NCI-H2171 (cell line): ENCODE measurements at places on chromosomes 1 and 21.

DNA sequence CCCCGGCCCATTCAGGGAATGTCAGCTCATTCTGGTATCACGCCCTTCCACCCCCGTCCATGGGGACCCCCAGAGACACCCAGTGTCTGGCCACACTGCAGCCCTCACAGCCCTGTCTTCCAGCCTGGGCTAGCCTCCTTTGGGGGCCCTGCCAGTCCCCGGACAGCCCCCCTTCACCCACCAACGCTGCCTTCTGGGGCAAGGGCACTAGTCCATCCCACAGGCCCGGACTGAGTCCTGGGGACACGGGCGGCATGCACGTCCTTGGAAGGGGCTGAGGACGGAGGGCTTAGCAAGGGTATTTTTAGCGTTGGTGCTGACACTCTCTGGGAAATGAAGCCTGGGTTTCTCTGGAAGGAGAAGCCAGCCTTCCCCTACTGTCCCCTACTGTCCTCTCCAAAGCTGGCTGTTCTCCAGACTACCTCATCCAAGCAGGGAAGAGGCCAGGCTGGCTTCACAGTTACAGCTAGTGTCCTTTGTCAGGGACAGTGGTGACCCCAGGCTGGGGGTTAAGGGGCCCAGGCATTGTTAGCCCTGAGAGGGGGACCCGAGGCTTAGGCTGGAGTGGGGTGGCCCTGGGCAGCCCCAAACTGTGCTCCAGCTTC, 39.5 kb downstream of the COQ8A start:
- no peak for DNase-seq

GRCh38 chr1:15748690-15749398, 6.5 kb downstream of the TMEM82 start:
- no peak for DNase-seq

DNA sequence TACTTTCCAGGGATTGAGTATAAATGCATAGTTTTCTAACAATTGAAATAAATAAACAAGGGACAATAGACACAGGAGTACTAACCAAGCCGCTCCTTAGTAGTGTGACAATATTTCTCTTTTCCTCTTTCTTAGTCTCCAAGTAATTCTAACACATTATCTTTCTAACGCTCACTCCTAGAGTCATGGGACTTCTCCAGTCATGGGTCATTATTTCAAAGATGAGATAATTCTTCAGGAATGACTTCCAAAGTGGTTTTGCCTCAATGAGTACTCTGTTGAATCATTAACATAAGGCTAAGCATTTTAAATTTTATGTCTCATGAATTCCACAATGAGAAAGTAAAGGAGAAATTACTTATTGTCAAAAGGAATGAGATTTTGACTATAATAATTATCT, 605.8 kb upstream of the ADAMTS5 start:
- DNase-seq = no peak

DNA sequence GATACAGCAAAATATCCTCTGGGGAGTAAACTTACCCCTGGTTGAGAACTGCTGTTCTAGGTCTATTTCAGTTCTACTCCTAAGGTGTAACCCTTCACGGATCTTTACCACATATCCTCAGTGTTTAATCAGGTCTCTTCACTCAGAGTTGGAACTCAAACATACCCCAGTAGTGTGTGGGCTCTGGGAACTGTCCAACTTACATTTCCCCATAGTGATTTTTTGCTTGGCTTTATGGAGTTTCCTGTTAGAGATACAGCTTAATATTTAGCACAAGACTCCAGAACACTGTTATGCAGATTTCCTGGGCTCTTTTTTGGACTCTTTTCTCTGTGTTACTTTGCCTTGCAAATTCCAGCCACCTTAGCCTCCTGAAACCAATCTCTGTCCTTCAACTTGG, 26.7 kb upstream of the LIN9 start:
- no peak for DNase-seq

DNA sequence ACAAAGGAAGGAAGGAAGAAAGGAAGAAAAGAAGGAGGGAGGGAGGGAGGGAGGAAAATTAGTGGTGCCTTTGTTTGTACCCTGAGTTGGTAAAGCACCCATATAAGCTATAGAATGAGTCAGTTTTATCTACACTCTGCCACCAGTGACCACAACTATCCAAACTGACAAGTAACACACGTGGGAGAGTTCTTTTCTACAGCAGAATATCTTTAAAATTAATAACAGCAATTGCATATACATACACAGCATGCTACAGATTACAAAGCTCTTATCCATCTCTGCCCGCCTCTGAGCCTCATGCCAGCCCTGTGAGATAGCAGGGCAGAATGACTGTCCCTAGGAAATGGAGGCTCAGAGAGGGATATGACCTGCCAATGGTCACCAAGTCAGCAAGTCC, 20.3 kb downstream of the CDCP2 start:
- DNase-seq = no peak

- DNase-seq = no peak
These were observed 5.3 kb upstream of the EVA1B start for GRCh38 chr1:36328713-36329112.

DNA sequence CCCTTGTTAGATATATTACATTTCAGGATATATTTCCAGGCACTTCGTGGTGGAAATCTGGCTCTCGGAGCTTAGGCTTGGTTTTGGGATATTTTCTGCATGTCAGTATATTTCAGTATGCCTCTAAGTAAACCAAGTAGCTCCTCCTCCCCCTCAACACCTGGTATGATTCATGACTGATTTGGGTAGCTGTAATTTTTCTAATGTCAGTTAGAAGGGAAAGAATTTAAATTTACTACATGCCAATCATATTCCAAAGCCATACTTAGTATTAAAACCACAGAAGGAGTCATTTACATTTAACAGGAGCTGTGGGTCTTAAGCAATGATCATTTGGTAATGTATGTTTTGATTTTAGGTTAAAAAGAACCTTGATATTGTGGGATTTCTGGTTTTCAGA, 40.6 kb downstream of the ST6GALNAC3 start:
- no peak for DNase-seq

DNA sequence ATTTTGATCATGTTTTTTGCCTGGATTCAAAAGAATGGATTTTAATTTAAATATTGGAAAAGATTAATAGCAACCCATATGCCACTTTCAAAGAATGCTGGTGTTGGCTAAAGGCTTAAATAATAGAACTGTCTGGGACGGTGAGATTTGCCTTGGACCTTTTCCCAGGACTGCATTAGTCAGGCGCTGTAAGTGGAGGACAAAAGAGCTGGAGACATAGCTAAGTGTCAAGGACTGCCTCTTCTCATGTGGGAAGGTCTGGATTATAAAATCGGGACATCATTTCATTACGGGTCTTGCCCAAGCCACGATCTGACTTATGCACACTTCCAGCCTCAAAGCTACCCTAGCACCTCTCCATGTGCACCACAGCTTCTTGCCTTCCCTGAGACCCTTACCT, 458.5 kb upstream of the DEPDC1 start:
- DNase-seq = no peak

- DNase-seq = no peak
These were observed 16.5 kb downstream of the TTC34 start for GRCh38 chr1:2784854-2785630.

DNA sequence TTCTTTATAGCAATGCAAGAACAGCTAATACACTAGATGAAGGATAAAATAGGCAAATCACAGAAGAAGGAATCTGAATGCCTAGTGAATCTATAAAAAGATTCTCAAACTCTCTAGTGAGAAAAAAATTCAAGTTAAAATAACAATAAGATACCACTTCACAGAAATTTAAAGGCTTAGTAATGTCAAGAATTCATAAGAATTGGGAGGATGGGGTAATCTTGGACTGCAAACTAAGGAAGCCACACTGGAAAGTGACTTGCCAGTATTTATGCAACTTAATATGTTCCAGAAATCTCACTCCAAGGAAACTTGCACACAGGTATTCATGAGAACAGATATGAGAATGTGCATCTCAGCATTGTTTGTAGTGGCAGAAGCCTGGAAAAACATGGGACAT, 38.9 kb upstream of the PRRC2C start:
- DNase-seq = no peak

DNA sequence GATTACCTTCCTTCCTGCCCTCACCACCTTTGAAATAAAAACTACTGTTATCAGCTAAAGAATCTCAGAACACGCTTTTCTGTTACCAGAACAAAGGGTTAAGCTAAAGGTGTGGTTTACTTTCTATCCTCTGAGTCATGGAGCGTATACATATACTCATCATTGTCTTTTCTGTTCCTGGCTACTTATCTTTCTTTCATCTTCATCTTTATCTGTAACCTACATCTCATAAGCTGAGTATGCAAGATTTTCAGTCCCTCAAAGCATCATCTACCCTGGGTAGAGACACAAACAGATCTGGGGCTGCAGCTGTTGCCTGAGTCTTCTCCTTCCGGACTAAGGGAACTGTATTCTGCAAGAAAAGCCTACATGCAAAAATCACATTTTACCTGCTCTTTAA, 75.6 kb downstream of the LMO4 start:
- no peak for DNase-seq

DNA sequence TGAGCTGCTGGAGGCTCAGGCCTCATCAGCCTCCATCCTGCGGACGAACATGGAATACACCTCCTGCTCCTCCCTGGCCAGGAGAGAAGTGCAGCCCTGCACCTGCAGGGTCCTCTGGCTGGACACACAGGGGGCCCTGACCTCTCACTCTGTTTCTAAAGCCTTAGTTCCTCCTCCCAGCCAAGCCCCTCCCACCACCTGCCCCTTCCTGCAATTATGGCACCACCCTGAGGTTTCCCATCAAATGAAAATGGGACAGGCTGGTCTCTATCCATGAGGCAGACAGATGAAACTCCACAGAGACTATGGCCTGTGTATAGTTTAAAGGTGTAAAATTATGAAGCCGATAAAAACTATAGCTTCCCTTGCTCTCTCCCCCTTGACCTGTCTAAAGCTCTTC, 42.6 kb downstream of the CACNA1S start:
- no peak for DNase-seq

DNA sequence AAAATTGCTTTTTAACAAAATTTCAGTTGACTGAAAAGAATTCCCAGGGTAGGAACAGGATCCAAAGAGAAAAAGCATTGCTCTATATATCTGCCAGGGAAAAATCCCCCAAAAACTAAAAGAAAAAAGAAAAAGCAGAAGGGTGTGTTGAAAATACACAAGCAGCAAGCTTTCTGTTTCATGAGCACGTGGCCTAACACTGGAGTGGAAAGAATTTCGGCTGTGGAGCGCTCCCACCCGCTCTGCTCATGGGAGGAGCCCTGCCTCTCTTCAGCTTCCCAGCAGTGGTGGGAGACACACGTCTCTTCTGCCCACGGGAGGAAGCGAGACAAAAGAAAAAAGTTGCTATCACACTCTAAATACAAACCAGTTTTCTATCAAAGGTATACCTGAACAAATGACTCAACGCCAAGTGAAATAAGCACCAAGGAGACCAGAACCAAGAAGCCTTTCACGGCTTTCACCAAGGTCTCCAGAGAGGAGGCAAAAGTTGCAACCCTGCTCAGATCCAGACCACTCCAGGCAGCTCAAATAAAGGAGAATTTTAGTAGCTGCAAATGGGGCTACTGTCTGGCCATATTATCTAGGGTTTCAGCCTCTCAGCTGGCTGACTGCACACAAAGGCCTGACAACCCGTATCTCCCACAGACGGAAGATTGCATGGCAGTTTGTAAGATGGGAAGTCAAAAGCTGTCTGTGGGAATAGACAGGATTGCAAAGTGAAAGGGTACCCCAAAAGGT, 29.5 kb upstream of the ZNF496 start:
- DNase-seq = no peak

GRCh38 chr1:20401405-20402010, 84.5 kb downstream of the CAMK2N1 start:
- DNase-seq = no peak

- DNase-seq = no peak
These were observed 3.9 kb upstream of the IL10 start for GRCh38 chr1:206776229-206776628.

- no peak for DNase-seq
These were observed 29.2 kb downstream of the TRAF5 start for GRCh38 chr1:211355873-211356272.

DNA sequence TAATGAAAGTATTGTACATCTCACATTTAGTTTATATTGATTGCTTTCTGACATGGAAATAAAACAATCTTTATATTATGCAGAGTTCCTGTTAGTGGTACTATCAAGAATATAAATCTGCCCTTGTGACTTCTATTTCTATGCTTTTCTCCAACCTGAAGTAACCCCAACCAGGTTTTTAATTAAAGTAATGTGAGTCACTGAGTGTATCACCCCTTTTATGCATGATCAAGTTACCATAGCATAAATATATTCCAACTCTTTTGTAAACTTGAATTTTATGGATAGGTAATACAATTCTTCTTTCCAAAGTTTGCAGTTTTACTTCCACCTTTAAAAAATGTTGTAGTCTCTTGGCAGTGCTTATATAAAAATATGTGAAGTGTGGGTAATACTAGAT, 532.3 kb downstream of the USP25 start:
- no peak for DNase-seq

GRCh38 chr1:206442101-206442500, 28.2 kb upstream of the IKBKE start:
- no peak for DNase-seq

- DNase-seq = no peak
These were observed 75.0 kb downstream of the RGL1 start for GRCh38 chr1:183879966-183880365.

- no peak for DNase-seq
These were observed 19.7 kb downstream of the OPTC start for GRCh38 chr1:203513585-203514031.

DNA sequence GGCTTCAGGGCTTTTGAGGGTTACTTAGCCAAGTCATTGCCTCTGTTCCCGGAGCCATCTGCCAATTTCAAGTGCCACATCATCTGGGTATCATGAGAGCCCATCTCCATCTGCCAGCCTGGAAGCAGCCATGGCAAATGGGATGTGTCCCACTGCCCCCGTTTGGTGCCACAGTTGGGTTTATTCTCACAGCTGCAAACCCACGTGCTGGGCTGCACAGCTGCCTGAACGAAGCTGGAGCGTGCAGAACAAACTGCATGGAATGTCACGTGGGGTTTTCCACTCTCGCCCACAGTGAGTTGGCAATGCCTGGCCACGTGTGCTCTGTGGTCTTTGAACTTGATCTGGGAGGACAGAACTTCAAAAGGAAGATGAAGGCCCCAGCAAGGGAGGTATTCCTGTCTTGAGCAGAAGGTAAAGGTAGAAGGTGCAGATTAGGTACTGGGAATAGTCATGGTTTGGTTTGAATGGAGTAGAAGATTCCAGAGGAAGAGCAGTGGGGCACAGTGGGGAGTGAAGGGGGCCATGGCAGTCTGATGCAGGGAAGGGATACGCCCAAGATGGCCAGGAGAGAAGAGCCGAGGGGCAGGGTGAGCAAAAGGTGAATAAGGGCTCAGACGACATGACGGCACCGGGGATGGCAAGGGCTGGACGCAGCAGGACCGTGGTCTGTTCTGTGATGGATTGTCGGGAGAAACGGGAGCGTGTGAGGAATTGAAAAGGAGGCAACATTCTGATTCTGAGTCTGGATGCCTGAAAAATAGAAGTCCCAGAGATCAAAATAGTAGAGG, 222.0 kb downstream of the KAZN start:
- peak; percentile 62 for DNase-seq

GRCh38 chr1:44368471-44369151, 13.6 kb upstream of the ERI3 start:
- no peak for DNase-seq

DNA sequence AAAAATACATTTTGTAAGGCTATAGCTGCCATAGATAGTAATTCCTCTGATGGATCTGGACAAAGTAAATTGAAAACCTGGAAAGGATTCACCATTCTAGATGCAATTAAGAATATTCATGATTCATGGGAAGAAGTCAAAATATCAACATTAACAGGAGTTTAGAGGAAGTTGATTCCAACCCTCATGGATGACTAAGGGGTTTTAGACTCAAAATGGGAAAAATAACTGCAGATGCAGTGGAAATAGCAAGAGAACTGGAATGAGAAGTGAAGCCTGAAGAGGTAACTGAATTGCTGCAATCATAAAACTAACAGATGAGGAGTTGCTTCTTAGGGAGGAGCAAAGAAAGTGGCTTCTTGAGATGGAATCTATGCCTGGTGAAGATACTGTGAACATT, 230.8 kb downstream of the KCTD3 start:
- DNase-seq = no peak
